ENCODE measurements at places on chromosomes 5 and 9. TPM values are rescaled to one million over a fixed set of nuclear protein-coding genes. Genes with fewer than 3 reads are reported as not detected.

SPINK7 gene
- not detected for total RNA-seq

UAP1L1 gene
- 12.6 TPM for total RNA-seq

GRCh38 chr5:65696892-65697291 lies 25.0 kb downstream of the SGTB start:
- DNase-seq, result no peak

GRCh38 chr9:131757549-131757948 lies 17.7 kb upstream of the RAPGEF1 start:
- DNase-seq, result no peak

- DNase-seq, result no peak
Measured at GRCh38 chr5:74313896-74314295, 326.6 kb downstream of the ENC1 start.

DNA sequence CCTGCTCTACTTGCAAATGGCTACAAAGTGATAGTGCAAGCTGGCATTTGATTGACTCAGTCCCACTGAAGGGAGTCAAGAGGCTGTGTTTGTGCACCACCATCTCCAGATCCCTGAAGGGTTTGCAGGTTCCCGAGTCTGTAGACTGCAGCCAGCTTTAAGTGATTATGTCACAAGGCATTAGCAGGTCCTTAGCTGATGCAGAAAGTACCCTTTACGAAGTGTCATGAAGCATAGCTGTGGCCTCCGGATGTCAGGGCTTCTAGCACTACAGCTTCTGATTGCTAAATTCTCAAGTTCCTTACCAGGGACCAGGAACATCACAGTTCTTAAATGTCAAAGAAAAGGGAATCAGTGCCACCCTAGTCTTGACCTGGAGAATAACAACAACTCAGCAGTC lies 311.3 kb upstream of the TRPC7 start:
- no peak for DNase-seq

DNA sequence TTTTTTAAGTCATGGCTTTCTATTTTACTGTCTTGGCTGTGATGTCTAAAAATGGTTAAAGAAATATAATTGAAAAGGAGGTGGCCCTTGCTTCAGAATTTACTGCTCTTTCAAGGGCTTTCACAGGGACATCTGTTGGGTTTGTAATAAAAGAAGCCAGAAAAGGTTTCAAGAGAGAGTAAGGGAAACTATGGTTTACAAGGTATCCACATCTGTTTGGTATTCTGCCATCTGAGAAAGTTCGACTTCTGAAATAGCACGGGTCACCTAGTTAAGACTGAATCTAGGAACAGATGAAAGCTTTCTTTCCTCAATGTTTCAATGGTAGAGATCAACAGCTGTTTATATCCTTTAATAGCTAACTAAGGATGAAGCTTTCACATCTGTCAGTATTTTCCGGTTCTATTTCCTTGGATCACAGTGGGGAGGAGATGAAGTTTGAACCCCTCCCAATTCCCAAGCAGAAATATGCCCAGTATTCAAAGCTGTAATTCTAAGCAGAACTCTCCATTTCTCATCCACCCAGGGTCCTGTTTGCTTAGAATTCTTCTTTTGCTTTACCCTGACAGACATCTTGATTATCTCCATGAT lies 72.8 kb upstream of the IFNK start:
- no peak for DNase-seq

DNA sequence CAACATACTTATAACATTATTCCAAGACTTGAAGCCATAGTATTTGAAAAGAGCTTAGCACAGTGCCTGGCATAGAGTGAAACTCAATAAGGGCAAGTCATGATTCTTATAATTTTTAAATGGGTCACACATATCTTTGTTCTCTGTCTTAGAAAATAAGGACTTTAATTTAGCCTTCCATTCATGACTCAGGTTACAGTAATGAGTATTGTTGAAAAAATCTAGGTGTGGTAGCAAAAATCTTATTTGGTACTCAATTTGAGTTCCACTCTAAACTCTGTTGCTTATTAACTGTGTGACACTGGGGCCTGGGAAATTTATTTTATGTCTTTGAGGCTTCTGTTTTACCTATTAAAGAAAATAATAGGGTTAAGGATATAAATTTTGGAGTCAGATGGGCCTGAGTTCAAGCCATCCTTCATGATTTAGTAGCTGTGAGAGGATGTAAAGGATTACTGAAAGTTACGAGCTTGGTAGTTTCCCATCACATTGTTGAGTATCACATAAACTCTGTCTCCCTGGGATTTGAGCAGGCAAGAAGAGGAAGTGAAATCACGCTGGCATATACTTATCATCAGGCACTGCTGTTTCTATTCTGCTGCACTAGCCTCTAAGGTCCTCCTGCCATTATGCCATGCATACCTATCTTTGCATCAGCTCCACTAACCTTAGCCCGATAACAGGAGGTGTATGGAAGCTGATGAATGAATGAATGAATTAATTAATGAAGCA lies 1.5 kb downstream of the SPINK9 start:
- DNase-seq, result no peak

ANKRD18B gene
- 0.89 TPM for total RNA-seq
